ENCODE measurements at places on chromosomes 2 and 18.
A peak's percentile ranks its signal among the peaks of the same experiment; 100 is the strongest.

- DNase-seq: no peak
Observed at GRCh38 chr2:14747447-14747846, 114.9 kb downstream of the LRATD1 start.

DNA sequence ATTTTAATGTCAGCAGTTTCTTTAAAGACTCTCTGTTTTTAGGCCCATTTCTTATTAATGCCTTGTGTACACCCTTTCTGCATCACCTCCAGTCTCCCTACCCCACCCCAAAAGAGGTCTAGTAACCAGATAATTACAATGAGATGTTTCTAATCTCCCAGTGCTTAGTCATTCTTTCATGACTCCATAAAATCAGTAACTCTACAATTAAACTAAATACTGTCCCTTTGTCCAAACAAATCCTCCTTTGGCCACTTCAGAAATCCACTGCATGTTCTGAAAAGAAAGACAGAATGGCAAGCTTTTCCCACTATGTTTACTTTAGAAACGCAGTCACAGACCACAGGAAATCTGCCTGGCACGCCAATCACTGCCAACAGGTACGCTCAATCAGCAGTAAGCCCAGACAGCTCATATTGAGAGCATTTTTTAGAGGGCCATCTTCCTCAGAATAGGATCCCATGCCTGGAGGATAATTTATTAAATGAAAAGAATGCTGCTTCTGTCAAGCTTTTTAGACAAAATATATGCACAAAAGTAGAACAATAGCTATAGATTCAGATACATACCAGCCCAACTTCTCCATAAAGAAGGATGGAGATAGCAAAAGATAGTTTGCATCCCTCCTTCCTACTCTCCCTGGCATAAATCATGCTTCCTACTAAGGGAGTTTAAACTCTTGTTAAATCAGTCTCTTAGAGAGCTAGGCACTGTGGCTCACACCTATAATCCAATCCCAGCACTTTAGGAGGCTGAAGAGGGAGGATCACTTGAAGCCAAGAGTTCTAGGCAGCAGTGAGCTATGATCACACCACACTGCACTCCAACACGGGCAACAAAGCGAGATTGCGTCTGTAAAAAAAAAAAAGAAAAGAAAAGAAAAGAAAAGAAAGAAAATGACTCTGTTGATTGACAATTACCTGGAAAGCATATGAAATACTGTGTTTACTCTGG lies 14.6 kb downstream of the CLASP1 start:
- DNase-seq: no peak

DNA sequence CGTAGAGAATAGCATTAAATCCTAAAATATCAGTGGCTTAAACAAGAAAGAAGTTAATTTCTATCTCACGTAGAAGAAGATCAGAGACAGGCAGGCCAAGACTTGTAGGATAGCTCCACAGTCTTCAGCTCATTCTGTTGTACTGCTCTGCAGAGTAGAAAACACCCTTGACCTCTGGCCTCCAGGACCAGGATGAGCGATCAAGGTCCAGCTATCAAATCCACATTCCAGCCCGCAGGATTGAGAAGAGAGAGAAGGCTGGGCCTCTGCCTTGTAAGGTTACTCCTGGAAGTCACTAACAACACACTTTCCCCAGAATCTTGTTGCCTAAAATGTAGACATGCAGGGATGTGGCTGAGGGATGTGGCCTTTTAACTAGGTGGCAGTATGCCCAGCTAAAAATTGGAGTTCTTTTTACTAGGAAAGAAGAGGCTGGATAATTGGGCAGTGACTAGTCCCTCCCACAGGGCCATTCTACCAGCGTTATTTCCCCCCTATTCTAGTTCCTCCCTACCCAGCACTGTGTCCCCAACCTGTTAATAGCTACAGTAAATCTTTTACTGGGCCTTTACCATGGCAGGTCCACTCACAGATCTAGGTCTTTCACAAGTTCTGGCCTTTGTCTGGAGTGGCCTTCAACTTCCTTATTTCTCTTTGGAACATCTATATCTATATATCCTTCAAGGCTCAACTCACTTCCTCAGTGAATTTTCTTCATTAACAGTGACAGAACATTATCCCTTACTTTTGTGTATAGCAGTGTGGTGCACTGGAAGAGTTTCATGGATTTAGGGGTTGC lies 165.0 kb downstream of the DIS3L2 start:
- no peak for DNase-seq

DNA sequence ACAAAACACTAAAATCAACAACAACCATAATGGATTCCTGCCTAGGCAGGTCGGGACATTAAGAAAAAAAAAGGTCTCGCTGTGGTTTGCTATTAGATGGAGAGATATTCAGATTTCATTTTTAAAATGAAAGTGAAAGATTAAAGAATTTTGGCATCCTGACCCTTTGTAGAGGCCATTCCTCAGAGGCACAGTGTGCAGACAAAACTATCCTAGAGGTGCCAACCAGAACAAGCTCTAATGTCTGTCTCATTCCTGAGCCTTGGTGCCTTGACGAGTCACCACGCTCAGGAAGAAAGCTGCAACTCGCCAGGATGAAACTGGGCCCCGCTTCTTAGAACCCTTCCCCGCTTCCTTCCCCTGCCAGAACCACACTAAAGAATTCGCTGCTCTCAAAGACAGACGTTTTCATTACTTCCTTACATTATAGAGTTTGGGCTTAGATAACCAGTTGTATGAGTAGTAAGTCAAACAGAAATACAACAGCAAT lies 156.0 kb downstream of the TGIF1 start:
- peak; percentile 24 for DNase-seq

Measured in activated CD8-positive, alpha-beta memory T cell treated with anti-CD3 and anti-CD28 coated beads, Interleukin-2, amount 50 U/mL, for 4 hours (primary cell).